ENCODE measurements at places on chromosomes 13 and 19.

DNA sequence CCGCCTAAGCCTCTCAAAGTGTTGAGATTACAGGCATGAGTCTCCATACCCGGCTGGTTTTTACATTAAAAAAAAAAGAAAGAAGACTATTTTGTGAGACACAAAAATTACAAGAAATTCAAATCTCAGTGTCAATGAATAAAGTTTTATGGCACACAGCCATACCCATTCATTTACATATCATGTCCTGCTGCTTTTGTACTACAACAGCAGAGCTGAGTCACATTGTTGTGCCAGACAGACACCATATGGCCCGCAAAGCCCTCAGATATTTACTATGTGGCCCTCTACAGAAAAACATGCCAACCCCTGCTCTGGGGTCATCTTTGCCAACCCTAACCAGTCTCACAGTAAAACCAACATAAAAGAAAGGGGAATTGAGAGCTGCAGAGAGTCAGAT, 5.3 kb downstream of the SMIM7 start:
- DNase-seq: no peak

DNA sequence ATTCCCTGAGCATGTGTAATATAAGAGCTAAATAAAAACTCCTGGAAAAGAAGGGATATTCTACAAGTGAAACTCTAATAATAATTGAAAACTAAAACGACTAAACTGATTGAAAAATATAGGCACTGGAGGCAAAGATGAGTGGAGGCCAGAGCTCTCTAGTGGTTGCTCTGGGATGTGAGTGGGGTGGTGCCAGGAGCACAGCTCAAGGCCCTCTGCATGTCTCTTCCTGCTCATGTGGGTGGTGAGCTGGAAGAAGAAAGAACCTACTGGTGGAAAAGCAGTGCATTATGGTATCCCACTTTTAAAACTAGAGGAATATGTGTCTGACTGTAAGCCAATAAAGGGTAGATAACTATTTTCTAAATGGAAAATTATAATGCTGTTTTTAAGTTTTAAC, 15.8 kb upstream of the ARHGEF7 start:
- DNase-seq: no peak

- no peak for DNase-seq
Observed at GRCh38 chr13:101554420-101555125, 102.1 kb downstream of the ITGBL1 start.

GRCh38 chr13:31437975-31438374, 238.2 kb downstream of the B3GLCT start:
- DNase-seq: no peak

DNA sequence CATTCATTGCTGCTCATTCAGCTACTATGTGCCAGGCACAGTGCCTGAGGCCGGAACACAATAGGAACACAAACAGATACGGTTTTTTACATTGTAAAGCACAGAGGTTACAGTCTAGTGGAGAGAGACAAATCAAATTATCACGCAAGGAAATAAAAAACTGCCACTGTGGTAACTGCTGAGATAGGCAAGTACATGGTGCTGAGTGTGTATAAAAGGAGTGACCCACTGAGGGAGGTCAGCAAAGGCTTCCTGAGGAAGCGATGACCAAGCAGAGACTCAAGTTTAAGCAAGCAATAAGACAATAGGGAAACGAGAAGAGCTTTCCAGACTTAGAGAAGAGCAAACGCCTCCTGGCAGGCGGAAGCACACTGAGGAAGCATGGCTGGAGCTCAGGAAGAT, 56.4 kb downstream of the NUFIP1 start:
- DNase-seq: no peak

GRCh38 chr13:99983499-99984401, 2.2 kb downstream of the ZIC2 start:
- DNase-seq: no peak

- DNase-seq: no peak
Observed at GRCh38 chr13:94999871-95000270, 287.5 kb upstream of the SOX21 start.

DNA sequence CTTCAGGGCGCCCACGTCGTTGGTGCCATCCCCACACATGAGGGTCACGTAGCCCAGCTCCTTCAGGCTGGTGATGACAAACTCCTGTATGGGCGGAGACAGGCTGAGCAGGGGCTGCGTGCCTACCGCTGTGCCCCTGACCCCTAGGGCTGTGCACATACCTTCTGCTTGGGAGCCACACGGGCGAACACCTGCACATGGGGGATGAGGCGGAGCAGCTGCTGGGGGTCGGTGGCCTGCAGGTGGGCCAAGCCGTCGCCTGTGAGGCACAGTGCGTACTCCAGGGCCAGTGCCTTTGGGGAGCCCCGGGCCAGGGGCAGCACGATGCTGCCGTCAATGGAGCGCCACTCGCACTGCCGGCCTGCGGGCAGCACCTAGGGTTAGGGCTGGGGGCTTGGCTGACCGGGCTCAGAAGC, 6.1 kb upstream of the GMIP start:
- DNase-seq: no peak

GRCh38 chr13:109819874-109820273, 33.5 kb upstream of the IRS2 start:
- no peak for DNase-seq

GRCh38 chr13:80707000-80707983, 366.4 kb upstream of the SPRY2 start:
- DNase-seq: no peak

DNA sequence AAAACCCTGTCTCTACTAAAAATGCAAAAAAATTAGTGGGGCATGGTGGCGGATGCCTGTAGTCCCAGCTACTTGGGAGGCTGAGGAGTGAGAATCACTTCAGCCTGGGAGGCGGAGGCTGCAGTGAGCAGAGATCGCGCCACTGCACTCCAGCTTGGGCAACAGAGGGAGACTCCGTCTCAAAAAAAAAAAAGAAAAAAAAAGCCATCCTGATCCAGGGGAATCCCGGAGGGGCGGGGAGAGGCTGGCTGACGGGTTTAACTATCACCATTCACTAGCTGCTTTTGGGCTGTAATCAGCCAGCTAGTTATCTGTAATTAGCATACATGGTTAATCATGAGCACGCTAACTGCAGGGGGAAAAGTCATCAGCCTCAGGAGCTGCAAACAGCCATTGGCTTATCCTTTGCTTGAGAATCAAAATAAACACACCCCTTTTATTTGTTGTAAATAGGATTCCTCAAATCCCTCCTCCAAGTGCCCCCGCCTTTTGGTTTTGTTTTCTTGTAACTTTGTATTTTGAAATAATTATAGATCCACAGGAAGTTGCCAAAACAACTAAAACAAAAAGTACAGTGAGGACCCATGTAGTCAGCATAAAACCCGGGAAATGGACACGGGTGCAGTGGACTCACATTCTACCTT, 9.6 kb downstream of the FSD1 start:
- no peak for DNase-seq

DNA sequence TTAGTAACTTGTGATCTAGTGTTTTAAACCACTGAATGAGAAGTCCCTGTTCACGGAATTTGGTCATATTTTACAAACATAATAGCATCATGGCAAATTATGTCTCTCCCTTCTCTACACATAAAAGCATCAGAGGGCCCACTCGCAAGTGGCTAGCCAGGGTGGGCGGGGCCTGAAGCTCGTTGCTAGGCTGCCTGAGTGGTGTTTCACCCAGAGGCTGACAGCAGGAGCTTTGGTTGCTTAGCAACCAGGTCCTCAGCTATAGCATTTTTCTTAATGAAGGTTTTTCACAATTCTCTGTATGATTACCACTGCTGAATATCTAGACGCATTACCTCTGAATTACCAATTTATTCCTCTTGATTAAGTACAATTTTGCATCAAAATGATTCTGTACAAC, 126.5 kb downstream of the NALCN start:
- DNase-seq: no peak

DNA sequence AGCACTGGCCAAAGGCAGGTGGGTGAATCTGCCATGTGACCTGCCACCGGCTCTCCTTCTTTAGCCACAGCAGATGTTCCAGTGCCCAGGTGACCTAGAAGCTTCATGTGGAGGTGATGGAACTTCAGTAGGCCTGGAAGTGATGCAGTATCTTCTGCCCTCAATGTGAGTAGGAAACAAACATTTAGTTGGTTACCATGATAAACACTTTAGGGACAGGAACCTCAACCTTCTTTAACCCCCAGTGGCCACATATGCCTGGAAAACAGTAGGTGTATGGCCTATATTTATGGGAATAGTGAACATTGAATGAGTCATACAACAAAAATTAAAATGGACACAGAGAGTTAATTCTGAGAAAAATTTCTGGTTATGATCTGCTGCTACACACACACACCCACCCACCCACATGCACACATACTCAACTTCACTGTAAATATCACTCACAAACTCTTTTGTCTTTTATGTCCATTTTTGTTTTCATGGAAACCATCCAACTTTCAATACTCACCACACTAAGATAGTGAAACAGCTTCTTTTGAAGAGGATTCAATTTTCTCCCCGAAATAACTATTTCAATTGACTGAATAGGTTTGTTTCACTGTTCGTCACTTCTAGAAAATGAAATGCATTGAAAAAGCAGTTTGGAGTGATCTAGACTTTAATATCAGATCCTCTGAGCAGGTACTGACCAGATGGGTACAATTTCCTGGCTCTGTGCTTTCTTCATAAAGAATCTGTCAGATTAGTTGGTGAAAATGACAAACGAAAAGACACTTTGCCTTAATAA, 97.3 kb downstream of the STARD13 start:
- no peak for DNase-seq

DNA sequence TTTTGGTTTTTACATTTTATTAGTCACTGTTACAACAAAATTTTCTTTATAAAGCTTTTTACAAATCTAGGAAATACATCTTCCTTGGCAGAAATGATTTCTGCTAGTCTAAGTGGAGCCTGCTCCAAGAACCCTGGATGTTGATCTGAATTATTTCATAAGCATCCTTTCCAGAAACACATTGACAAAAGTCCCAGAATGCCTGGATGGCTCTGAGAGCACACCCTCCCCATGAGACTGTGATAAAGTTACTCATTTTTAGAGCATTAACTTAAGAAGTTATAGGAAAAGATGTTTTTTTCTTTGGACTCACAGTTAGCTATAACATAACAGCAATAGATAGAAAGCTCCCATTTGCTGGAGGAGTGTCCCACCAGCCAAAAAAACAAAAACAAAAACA, 559.6 kb upstream of the SPRY2 start:
- no peak for DNase-seq

GRCh38 chr13:106371024-106371423, 164.4 kb downstream of the EFNB2 start:
- DNase-seq: no peak

DNA sequence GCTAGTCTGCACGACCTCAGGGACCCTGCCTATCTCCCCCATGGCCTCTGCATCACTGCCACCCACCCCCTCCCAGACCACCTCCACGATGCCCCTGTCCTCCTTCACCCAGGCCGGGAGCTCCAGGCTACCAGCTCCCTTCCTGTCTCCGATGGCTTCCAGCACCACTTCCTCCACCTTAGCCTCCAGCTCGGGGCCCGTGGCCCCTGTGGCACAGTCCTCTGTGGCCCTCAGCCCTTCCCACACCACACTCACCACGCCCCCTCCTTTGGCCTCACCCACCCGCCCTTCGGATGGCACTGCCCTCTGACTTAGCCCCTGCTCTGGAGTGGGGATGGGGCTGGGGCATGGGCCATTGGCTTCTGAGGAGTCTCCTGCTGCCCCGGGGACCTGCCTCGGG, 7.2 kb downstream of the PALM3 start:
- no peak for DNase-seq

DNA sequence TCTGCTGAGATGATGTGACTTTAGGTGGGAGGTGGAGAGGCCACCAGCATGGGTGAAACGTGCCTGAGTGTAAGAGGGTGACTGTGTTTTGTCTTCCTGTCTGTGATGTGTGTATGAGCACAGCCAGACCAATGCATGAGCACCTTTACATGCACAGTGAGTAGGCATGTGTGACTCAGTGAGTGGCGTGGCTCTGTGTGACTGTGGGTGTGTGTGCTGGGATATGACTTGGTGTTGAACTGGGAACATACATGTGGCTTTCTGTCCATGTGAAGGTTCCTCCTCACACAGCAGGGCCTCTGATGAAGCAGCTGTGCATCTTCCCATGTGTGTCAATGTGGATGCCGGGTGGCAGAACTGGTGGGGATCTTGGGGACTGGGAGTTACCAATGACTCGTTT, 19.9 kb upstream of the LGALS13 start:
- DNase-seq: no peak

DNA sequence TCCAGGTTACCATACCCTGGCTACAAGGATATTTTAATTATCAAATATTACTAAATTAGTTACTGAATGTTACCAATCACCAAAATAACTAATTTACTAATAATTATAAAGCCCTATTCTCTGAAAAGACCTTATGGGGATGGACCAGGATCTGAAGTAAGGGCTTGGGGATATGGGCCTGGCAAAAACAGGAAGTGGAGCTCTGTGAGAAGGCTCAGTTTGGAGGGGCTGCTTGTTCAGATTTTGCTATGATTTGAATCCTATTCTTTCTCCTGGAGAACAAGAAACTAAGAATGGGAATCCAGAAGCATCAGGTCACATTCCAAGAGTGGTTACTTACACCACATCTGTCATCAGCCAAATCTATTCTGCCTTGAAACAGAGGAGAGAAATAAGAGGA, 148.1 kb downstream of the DNAJC15 start:
- DNase-seq: no peak

GRCh38 chr19:47885067-47885463, 1.1 kb downstream of the SULT2A1 start:
- DNase-seq: no peak

- peak; percentile 8 for DNase-seq
Observed at GRCh38 chr13:73335210-73335609, 276.4 kb downstream of the KLF5 start.

DNA sequence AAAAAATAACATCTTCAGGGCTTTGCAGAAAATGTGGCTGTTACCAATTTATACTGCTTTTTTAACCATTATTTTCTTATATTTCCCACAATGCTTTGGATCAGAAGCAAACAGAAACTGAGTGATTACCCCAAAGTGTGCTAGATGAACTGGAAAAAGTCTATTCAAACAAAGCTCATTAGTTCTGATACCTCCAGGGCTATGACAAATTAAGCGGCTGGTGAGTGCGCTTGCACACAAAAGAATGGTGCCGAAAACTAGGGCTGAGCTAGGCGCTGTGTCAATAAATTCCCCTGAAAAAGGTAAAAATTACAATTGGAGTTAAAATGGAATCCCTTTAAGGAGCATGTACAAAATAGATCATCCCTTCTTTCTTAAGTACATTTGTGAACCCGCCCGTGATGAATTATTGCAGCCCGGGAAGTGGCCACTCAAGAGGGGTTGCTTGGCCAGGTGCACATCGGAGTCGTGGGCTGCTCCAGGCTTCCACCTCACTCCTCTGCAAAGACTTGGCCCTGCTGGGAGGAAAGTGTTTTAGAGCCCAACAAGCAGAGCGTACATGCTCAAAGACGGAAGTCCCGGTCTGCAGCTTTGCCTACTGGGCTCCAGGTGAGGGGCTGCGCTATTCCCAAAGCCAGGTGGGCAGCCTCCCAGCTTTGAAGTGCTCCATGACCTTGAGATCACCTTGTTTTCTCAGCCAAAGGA, 164.0 kb upstream of the ZNF507 start:
- DNase-seq: no peak

DNA sequence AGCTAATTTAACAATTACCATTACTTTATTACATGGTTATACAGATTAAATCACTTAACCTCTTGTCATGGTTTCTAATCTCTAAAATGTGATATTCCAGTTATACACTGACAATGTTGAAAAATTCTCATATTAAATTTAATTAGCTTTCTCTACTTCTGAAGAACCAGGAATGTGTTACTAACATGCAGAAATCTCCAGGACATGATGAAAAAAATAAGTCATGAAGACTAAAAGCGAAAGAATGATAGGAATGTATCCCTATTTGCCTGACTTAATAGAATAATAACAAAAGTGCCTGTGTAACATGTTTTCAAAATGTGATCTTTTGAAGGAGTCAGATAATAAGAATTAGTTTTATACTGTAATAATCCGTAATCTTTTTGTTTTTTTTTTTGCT, 2823.7 kb upstream of the PCDH20 start:
- DNase-seq: peak; percentile 73

All from fibroblast of skin of left biceps (primary cell).